ENCODE measurements at places on chromosomes 2 and 18.
A peak's percentile ranks its signal among the peaks of the same experiment; 100 is the strongest.

GRCh38 chr2:11154016-11154922 lies 998 bp upstream of the SLC66A3 start:
- DNase-seq: no peak

DNA sequence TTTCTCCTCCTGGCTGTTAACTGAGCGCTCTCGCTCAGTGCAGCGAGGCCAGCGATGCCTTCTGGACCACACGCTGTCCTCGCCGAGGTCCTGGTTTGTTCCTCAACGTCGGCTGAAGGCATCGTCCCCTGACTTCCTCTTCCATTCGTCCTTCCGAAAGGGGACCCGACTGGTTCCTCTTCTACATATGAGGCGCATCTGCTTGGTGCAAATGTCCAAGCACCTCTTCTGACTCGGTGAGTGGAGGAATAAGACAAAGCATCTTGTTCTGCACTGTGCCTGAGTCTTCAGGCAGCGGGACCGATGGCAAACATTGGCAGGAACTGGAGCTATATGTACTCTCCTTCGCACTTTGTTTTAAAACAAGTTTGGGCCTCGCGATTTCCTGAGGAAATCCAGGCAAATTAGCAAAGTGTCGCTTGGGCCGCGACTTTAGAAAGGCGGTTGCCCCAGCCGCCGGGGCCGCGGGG lies 621 bp upstream of the KCNS3 start:
- DNase-seq: no peak

- no peak for DNase-seq
These were observed 2.9 kb upstream of the TLX2 start for GRCh38 chr2:74511104-74511989.

DNA sequence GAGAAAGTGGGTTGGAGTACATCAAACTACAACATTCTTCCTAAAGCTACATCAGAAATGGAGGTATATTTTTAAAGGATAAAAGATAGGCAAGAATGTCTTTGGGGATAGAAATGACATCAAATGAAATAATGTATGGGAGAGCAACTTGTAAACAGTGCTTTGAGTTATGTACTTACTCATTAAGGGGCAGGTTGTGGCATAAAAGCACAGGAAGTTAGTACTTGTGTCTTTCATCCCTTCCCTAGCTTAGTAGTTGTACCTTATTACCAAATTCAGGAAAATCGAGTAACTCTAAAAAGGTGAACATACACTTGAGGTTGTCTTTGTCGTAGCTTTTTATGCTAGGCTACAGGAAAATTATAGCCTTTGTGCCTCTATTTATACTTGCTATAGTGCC lies 28.9 kb downstream of the PPP1CB start:
- DNase-seq: no peak

- no peak for DNase-seq
These were observed 185.3 kb downstream of the ANKRD30B start for GRCh38 chr18:14933049-14933851.

GRCh38 chr18:75760208-75760607 lies 332.7 kb upstream of the SMIM21 start:
- no peak for DNase-seq

GRCh38 chr2:150572961-150573395 lies 85.5 kb upstream of the RND3 start:
- no peak for DNase-seq

- DNase-seq: no peak
These were observed 409.9 kb downstream of the MTX2 start for GRCh38 chr2:176679061-176679669.

DNA sequence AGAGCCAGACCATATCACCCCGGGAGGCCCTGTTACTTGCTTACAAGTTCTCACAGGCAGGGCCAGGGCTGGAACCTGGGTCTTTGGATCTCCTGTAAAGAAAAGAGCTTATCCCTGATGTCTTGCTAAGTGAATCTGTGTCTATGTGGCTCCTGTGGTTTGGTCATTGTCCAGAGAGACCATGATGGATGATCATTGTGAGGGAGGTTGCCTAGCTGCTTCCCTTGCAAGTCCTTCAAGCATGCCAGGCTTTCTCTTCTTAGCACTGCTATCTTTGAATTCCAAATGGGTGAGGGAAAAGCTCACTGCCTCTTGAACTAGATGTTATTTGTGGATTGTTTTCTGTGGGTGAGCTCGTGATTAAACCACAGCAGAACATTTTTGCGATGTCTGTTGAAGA lies 151.6 kb downstream of the FSHR start:
- no peak for DNase-seq

DNA sequence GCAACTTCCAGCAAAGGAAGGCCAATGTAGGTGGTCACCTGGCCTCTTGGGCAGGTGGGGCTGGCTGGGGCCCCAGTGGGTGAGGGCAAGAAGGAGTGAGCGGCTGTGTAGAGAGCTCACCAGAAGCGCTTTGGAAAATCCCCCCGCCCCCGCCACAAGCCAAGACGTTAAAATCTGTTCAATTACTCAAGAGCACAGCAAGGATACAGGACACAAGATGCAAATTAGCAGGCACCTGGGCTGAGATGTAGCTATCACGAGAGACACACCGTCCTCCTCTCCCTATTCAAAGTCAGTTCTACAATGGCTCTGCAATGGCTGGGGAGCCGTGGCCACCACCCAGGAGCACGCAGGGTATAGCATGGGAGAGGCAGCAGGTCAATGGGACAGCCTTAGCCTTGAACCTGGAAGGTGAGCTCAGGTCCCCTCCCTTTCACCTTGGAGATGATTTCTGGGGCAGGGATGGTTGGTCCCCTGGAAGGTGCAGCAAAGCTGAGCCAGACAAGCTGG lies 38.5 kb upstream of the GPR17 start:
- DNase-seq: no peak

GRCh38 chr2:113134717-113135116 lies 7.3 kb downstream of the IL1RN start:
- no peak for DNase-seq

DNA sequence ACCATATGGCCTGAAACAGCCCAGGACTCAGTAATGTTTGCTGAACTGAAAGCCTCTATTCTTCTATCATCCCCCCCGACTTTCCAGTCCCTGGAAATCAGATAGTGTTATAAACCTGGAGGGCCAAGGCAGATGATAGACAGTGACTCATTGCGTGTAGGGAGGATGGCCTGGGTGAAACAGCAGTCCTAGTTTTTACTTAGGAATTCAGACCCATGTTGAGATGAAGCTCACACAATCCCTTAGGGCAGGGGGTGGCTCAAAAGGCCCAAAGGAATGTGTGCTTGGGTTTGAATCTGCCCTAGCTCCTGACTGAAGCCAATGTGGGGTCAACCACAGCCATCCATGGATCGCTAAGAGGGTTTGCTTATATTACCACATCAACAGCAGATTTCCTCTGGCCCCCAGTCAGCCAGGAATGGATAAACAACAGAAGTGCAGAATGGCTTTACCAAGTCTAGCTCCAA lies 43.9 kb upstream of the STPG4 start:
- no peak for DNase-seq

- DNase-seq: no peak
These were observed at the start of gene PPM1B for GRCh38 chr2:44168681-44169154. TSS of gene PPM1B (plus strand) at chr2:44168875. CDS start at chr2:44201200, 32,325 bp downstream.

GRCh38 chr2:3634596-3635121 lies 23.3 kb upstream of the ALLC start:
- no peak for DNase-seq

GRCh38 chr2:159933727-159934049 lies 128.7 kb downstream of the PLA2R1 start:
- DNase-seq: no peak

DNA sequence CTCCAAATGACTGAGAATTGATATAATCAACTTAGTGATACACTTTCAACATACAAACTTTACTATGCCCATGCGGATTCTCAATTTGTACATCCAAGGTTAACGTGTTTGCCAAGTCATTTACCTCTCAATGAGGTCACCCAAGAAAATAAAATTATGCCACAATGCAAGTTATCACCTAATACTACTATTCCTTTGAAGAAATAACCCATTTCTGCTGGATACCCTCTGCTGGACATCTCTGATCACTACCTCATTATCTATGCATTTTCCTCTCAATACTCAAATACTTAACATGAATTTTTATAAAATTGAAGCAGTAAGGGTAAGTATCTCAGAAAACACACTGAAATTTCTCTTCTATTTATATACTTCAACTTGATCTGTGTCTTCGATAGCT lies 12.7 kb downstream of the HNRNPLL start:
- DNase-seq: peak; percentile 7

DNA sequence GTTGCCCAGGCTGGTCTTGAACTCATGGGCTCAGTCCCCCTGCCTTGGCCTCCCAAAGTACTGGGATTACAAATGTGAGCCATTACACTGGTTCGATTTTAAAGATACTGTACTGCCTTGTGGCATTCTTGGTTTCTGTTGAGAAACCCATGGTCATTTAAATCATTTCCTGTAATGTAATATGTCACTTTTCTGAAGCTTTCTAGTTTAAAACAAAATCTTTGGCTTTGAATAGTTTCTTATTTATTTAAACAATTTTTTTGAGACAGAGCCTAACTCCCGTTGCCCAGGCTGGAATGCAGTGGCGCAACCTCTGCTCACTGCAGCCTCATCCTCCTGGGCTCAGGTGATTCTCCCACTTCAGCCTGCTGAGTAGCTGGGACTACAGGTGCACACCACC lies 8.9 kb downstream of the ZNF512 start:
- no peak for DNase-seq

DNA sequence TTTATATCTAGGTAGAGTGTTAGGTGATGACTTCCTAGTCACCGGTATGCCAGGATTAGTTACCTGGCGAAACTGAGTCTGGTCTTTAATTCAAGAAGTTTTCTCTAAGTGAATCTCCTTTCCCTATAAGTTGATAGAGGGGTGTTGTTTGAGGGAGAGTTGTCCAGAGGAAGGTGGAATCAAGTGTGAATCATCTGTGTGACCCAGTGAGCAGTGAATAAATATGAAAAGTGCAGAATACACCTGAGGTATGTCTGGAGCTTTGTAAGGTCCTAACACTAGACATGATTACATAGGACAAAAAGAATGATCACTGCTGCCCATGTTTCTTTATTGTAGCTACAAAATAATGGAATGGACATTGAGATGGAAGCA lies 11.2 kb downstream of the POU3F3 start:
- no peak for DNase-seq

DNA sequence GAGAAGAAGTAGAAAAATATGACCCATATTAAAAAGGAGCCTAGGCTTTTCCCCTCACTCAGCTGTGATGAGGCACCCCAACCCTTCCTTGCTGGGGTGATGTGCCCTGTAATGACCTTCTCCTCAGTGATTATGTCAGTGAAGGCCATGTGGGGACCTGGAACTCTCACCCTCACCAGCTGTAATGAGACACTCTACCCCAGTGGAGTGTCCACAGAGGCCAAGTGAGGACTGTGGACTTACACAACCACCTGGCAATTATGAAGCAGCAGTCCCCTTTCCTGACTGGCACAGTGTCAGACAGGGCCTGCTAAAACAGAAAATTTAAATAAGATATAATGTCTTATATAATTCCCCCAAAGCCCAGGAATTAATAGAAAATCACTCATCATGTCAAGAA lies 54.2 kb downstream of the SEMA4F start:
- DNase-seq: no peak

DNA sequence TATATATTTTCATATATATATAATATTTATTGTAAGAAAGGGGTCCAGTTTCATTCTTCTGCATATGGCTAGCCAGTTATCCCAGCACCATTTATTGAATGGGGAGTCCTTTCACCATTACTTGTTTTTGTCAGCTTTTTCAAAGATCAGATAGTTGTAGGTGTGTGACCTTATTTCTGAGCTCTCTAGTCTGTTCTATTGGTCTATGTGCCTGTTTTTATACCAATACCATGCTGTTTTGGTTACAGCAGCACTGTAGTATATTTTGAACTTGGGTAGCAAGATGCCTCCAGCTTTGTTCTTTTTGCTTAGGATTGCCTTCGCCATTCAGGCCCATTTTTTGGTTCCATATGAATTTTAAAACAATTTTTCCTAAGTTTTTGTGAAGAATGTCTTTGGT lies 320.1 kb downstream of the CDH2 start:
- no peak for DNase-seq

GRCh38 chr18:32771871-32772580 lies 797 bp downstream of the KLHL14 start:
- DNase-seq: peak; percentile 51

DNA sequence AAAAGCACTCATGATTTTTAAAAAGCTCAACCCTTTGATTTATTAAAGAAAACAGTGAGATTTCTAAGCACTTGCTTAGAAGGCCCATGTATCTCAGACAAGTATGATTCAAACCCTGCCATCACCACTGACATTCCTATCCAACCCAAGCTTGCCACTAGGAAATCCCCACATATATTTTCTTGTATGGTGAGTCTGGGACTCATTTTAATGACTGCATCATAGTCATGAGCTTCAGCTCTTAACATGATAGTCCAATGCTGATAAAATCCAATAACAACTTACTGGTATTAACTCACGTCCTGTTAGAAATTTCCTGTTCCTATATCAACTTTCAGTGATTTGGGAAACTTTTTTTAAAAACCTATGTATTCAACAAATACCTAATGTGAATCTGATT lies 39.4 kb upstream of the NCKAP5 start:
- peak; percentile 3 for DNase-seq

DNA sequence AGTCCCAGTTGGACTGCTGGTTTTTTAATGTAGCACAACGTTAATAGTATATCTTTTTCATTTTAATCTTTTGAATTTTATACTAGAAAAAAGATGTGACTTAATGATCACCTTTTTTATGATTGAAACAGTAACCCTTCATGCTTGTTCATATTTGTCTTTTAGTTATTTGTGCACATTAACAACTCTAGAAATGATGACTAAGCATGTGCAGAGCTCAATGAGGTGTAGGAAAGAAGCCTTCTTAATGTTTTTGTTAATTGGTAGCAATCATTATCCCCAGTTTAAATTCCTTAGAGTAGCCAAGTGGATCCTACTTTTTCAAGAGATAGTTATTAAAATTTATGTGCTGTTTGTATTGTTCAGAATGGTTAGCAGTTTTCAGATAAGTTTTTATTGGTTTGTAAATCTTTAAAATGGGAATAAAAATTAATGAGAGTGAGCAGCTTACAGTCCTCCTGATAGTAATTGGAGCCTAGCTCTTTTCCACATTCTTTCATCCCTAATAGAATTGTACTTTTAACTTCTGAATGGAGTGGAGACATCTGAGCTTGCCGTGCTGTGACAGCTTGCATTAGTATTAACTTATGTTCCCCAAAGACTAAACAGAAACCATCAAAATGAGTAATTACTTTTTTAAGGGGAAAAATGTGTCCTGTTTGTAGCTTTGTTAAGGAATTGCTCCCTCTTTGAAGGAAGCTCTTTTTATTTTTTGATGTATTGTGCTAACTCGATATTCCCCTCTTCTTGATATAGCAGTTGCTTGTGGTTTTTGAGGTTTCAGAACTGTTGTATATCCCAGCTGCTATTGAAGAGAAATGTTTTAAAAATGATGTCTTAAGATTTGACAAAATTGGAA lies 17.3 kb downstream of the PIK3C3 start:
- DNase-seq: no peak

Measured in lung microvascular endothelial cell (primary cell).